ENCODE measurements at places on chromosomes 3 and 15. TPM values are rescaled to one million over a fixed set of nuclear protein-coding genes. Genes with fewer than 3 reads are reported as not detected.

Gene FEZF2
- total RNA-seq = not detected

DNA sequence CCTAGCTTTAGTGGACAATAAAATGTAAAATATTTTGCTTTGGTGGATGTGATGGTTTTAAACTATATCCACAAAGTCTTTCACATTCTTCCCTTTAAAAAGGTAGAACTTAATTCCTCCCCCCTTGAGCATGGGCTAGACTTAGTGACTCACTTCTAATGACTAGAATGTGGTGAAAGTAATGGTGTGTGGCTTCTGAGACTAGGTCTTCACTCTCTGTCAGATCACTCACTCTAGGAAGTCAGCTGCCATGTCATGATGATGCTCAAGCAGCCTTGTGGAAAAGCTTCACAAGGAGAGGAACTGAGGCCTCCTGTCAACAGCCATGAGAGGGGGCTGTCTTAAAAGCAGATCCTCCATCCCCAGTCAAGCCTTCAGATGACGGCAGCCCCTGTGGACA is 4.2 kb downstream of the LRRC2 start:
- no peak for DNase-seq

Gene PRRT3
- 0.46 TPM for total RNA-seq

- DNase-seq = no peak
These were observed 15.2 kb downstream of the PHLDB2 start for GRCh38 chr3:111874177-111874820.

Gene ADCY5
- 225 TPM for total RNA-seq

Gene RYR3
- not detected for total RNA-seq

Gene TTLL13
- total RNA-seq = not detected

DNA sequence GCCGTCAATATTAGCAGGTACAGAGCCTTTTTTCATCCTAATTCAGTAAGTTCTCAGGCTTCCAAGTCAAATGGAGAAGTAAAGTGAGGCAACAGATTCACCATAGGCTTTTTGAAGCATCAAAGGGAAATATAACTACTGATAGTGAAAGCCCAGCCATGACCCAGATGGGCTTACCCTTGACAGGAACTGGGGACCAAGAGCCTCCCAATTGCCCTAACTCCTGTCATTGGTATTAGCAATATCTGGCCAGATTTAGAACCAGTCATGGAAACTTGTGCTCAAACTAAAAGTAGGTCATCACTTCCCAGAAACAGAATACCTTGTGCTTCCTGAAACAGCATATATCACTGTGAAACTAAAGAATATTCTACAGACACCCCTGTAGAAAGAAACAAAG is 33.0 kb downstream of the NME9 start:
- no peak for DNase-seq

DNA sequence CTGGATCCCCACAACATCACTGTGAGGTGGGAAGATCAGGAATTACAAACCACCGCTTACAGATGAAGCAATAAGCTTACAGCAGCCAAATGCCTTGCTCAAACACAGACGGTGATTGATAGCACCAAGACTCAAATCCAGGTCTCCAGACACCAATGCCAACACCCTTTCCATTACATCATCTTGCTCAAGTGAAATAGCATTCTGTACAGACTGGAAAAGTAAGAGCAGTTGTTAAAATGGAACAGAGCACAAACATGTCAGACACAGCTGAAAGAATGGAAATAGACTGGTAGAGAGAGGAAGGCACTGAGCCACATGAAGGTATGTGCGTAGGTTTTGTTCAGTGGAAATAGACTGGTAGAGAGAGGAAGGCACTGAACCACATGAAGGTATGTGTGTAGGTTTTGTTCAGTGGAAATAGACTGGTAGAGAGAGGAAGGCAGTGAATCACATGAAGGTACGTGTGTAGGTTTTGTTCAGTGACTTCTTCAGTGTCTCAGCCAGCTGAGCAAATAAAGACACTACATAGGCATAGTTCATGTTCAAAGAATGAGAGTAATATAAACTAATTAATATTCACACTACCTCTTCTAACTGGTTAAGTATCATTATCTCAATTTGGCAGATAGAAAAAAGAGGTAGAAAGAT is 15.6 kb downstream of the CLDN1 start:
- no peak for DNase-seq

Gene PRKCD
- 15.3 TPM for total RNA-seq

GRCh38 chr3:152554980-152555379 is 280.0 kb upstream of the P2RY1 start:
- no peak for DNase-seq

GRCh38 chr15:36756707-36757106 is 177.3 kb downstream of the CDIN1 start:
- DNase-seq = no peak

Gene ACVR2B
- 4.4 TPM for total RNA-seq

- DNase-seq = no peak
These were observed 7.2 kb upstream of the IVD start for GRCh38 chr15:40398413-40398873.

DNA sequence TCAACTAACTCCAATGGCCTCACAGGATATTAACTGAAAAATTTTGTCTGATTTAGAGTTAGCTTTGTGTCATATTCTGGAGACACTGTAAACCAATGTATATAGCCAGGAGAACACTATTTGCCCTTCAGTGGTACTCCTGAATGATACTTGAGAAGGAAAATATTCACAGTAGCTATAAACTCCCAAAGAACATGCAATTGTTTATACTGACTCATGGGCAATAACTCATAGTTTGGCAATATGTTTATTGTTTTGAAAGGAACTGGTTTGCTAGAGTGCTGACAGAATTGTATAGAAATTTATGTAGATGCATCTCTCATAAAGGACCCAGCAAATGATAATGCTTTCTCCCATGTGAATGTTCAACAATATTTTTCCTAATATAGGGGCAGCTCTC is 537.6 kb downstream of the PLOD2 start:
- DNase-seq = no peak

DNA sequence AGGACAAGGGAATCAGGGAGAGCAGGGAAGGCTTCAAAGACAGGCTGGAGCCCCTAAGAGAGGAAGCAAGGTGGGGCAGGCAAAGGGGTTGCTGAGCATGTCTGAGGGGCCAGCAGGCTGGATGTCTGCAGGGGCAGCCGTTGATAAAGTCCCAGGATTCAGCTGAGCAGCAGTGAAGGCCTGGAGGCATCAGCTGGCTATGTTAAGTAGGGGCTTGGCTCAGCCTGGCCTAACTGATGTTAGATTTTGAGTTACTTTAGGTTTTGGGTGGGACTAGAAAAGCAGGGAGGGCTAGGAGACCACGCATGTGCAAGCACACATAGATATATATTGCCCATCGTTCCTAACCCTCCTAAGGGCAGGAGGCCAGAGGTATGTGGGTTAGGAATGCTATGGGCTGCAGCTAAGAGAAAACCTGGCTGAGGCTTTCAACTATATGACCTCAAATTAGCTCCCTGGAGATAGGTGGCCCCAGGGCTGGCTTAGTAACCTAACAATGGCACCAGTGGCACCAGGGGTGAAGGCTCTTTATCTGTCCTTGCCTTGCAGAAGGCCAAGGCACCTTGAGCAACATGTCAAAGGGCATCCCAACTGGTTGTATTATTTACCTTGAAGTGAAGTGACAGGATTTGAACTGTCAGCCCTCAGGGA is 331.5 kb upstream of the CTDSPL start:
- DNase-seq = no peak

GRCh38 chr15:90586948-90587347 is 57.2 kb downstream of the CRTC3 start:
- no peak for DNase-seq

DNA sequence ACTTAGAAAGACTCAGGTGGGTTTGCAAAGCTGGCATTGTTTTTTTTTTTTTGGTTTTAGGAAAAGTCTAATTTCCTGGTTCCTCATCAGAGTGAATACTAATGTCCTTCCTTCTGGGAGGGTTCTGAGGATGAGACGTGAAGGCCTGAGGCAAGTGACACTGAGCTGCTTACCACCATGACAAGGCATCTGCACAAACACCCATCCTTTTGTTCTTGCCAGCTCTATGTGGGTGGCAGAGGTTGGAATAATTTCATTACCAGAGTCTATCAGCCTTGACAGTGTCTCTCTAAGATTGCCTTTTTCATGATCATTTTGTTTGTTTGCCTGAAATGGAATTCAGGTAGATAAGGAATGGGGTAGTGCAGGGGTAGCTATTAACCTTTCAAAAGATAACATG is 17.1 kb downstream of the RTP4 start:
- DNase-seq = no peak

Gene CCR8
- total RNA-seq = not detected

- DNase-seq = no peak
These were observed 601.0 kb downstream of the MECOM start for GRCh38 chr3:169062501-169062900.

GRCh38 chr3:34012102-34012461 is 213.7 kb downstream of the PDCD6IP start:
- DNase-seq = no peak

- no peak for DNase-seq
These were observed 325.8 kb upstream of the IGF1R start for GRCh38 chr15:98322581-98322980.

GRCh38 chr3:108177536-108177935 is 44.7 kb downstream of the IFT57 start:
- DNase-seq = no peak

DNA sequence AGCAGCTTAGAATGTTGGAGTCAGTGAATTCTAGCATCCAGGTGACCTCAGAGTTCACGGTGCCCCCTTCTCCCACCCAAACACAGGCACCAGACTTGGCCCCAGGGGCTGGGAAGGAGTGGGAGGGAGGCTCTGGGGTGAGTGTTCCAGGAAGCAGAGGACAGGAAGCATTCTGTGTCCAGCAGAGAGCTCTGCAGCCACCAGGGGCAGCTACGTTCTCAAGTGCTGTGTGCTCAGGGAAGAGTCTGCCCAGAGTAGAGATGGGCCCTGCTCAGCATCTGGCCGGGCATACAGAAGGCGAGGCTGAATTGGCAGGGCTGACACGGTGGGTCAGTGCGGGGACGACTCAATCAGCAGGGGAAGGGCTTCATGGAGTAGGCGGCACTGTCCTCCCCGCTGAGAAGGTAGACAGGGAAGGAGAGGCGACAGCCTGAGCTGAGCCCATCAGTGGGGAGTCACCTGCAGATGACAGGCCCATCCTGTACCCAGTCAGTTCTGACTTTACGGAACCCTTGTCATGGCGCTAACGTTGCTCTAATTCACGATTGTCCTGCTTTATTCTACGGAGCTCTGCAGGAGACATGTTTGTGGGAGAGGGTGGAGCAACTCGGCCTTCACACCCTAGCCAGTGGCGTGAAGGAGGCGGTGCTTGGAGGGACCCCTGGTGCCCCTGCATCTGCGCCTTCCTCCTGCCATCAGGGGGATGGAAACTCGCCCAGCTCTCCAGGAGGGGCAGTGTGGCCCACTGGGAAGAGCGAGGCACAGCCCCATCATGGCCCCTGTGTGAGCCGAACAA is 82.2 kb downstream of the C3orf70 start:
- DNase-seq = no peak

DNA sequence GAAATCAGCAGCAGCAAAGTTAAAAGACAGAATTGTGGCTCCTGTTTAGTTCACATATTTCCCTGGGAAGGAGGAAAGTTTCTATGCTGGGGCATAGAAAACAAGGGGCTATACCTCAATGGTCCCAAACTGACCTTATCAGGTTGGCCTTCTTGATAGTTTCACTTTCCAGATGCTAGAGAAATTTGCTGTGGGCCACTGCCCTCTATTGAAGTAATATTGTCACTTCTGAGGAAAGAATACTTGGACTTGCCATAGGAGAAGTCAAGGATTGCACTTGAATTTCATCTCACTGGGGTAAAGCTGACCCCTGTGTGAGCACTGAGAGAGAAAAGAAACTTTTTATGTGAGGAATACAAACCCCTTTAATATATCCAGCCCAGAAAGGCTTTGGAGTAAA is 49.3 kb upstream of the XCR1 start:
- no peak for DNase-seq

Gene FBXO40
- total RNA-seq = 207 TPM

DNA sequence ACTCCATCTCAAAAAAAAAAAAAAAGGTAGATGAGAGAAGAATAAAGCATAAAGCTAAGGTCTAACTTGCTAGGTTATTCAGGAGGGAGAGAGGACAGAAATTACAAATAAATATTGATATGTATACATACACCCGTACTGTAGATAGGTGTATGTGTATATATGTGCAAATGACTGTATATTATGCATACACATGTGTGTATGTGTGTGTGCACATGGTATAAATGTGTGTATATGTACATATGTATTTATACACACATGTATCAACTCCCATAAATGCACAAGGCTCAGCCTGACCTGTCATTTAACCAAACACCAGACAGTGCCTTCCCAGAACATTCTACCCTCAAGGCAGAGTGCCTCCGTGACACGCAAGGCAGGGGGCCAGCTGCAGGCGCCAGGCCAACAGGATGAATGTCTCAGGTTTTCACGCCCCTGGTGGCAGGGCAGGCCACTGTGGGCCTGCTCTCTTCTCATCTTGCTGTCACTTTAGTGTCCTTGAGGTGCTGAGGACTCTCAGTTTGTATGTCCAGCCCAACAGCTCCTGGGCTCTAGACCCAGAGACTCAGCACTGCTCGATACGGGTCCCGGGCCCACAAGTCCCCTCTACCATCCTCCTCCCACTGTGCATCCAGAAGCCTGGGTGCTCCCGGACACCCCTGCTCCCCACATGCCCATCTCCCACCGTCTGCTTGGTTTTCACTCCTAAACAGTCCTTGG is 40.4 kb downstream of the TM2D3 start:
- no peak for DNase-seq

GRCh38 chr15:60374209-60374608 is 23.6 kb downstream of the ANXA2 start:
- DNase-seq = no peak

DNA sequence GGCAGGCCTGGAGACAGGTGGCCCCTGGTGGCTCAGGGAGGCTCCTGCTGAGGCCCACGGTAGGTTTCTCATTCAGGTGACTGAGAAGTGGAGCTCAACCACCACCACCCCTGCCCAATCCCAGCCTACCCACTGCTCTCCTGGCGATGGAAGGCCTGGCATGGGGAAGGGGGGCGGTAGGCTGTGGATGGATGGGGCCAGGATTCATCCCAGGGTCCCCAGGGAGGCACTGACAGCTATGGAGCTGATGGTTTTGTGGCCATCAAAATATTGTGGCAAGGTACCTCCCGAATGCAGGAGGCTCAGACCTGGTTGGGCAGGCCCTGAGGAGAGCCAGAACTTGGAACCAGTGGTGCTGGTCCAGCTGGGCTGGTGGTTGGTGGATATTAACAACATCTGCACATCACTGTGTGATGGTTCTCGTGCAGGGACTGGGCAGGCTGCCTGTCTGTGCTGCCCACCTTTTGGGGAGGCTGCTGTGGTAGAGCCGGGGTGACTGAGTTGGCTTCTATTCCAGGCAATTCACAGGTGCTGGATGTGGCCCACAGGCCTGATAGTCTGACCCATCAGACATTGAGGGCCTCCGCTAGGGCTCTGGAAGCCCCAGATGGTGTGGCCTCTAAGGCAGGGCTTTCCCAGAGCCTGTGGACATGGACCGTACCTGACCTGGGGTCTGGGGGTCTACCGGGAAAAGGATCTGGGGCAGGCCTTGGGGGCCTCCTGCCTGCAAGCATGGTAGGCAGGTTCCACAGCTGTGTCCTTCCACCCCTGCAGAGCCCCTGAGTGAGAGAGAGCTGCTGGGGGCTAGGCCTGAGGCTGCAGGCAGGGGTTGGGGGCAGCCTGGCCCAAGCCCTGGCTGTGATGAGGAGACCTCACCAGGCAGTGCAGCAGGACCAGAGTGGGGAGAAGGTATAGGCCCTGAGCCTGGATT is 3.4 kb downstream of the ZBTB47 start:
- DNase-seq = no peak

All from Right ventricle myocardium superior (tissue), 1 donor.